ENCODE measurements at places on chromosomes 16 and 17. TPM values are rescaled to one million over a fixed set of nuclear protein-coding genes. Genes with fewer than 3 reads are reported as not detected.

The MYH11 gene
- polyA plus RNA-seq, result 110 TPM

The PARN gene
- 11.7 TPM for polyA plus RNA-seq

DNA sequence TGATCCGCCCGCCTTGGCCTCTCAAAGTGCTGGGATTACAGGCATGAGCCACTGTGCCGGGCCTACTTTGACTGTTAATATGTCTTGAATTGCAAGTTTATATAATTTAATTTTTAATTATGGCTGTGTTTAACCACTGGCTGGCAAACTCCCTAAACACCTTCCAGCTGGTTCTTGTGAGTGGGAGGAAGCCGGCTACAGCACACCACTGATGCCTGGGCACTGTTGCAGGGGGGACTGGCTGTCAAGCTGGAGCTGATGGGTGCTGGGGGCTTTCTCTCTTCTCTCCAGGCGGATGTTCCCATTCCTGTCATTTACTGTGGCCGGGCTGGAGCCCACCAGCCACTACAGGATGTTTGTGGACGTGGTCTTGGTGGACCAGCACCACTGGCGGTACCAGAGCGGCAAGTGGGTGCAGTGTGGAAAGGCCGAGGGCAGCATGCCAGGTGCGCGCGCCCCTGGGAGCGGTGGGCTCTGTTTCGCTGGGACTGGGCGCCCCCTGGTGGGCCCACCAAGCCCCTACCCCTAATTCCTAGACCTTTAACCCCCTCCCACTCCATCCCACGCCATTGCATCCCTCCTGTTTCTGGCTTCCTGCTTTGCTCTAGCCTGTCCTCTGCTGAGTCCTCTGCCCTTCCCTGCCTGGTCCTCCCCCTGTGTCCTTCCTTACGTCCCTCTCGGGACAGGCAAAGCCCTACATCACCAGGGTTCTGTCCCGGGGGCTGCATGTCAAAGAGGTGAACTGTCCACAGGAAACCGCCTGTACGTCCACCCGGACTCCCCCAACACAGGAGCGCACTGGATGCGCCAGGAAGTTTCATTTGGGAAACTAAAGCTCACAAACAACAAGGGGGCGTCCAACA, 9.5 kb downstream of the TBX21 start:
- DNase-seq, result no peak

The KIF2B gene
- not detected for polyA plus RNA-seq

All from right cardiac atrium (tissue), 5 donors.